ENCODE measurements at places on chromosomes 2 and 18. TPM values are rescaled to one million over a fixed set of nuclear protein-coding genes. Genes with fewer than 3 reads are reported as not detected.

PLA2R1 gene
- 6.2 TPM for total RNA-seq

ADCY3 gene
- total RNA-seq = 20.1 TPM

GRCh38 chr2:223477318-223477717 lies 124.8 kb downstream of the SCG2 start:
- ATAC-seq = no peak

DNA sequence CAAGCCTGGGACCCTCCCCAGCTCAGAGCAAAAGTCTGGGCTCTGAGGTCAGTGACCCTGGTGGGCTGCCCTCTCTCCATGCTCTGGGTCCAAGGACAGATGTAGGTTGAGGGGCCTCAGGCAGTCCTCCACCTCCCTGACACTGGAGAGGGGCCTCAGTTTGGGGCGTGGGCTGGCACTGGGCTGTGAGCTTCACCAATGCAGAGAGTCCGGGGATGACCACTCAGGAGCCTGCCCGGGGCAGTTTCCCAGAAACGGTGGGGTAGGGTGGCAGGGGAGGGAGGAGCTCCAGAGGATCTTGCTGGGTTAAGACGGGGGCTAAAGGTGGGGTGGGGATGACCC lies 40.5 kb upstream of the SMAD7 start:
- ATAC-seq = no peak

AOX1 gene
- 5.2 TPM for total RNA-seq

KIF5C gene
- total RNA-seq = 0.08 TPM

- no peak for ATAC-seq
These were observed 29.4 kb downstream of the ITM2C start for GRCh38 chr2:230893841-230894781.
